ENCODE measurements at places on chromosomes 6 and 20. TPM values are rescaled to one million over a fixed set of nuclear protein-coding genes. Genes with fewer than 3 reads are reported as not detected.

The ECT2L gene
- not detected for total RNA-seq

The HSF2 gene
- 8.5 TPM for total RNA-seq

The MICB gene
- 7.5 TPM for total RNA-seq

The C4A gene
- 0.89 TPM for total RNA-seq

The STMND1 gene
- not detected for total RNA-seq

The LRP11 gene
- total RNA-seq, result 32.2 TPM
